ENCODE measurements at places on chromosomes 16 and 17.
A peak's percentile ranks its signal among the peaks of the same experiment; 100 is the strongest.

GRCh38 chr17:17474341-17474740, 2.5 kb upstream of the MED9 start:
- DNase-seq = no peak

DNA sequence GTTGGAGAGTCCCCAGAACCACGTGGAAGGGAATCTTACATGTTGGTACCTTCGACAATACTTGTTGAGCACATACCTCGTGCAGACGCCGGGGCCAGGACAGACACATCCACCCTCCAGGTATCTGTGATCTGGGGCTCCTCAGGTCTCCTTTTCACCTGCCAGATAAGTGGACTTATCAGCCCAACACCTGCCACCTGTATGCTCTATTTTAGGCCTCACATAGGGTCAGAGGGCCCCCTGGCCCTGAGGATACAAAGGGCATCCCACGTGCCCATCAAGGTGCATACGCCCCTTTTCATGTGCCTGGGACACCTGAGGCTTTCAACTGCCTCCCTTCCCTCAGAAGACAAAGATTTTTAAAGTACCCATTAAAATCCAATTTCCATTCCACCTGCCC, 212.7 kb downstream of the MRTFB start:
- DNase-seq = no peak

GRCh38 chr17:34825102-34825501, 136.2 kb downstream of the CCT6B start:
- DNase-seq = no peak

DNA sequence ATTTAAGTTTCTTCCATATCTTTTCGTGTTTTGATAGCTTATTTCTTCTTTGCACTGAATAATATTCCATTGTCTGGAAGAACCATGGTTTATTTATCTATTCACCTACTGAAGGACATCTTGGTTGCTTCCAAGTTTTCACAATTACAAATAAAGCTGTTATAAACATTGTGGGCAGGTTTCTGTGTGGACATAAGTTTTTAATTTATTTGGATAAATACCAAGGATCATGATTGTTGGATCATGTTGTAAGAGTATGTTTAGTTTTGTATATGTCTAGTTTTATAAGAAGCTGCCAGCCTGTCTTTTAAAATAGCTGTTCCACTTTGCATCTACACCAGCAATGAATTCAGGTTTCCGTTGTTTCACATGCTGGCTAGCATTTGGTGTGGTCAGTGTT, 339.4 kb downstream of the CDH11 start:
- DNase-seq = no peak

- no peak for DNase-seq
Measured at GRCh38 chr16:6957681-6958080, 375.0 kb upstream of the RBFOX1 start.

GRCh38 chr17:50845240-50846147, 10.1 kb downstream of the WFIKKN2 start:
- DNase-seq = peak; percentile 65

DNA sequence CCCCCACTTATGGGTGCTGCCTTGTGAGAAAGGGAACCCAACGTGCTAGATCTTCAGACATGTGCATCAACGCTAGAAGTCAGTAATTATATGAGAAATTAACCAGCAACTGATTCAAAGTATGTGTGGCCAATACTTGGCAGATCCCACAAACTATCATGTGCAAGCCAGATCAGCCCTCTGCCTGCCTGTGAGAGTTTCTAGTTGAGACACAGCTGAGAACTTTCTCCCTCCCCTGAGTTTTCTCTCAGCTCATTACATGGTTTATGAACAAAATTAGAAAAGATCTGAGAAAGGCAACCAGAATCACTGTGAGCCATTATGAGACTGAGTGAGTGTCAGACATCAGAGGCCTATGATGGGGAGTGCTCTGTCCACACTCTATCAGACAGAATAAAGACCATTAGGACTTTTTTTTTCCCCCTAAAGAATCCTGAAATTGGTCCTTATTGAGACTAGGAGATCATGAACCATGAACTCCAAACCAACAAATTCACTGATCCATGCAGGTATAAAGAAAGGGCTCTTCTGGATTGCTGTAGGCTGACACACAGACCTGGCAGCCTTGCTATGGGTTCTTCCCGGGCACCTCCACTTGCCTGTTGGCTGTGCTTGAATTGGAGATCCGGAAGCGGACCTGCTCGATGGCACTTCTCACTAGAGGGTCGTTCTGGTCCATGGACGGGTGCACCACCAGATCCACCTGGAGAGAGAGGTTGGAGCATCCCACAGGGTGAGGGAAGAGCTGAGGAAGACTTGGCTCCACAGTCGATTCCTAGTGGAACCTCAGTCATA, 51.5 kb downstream of the GTF3C1 start:
- no peak for DNase-seq

DNA sequence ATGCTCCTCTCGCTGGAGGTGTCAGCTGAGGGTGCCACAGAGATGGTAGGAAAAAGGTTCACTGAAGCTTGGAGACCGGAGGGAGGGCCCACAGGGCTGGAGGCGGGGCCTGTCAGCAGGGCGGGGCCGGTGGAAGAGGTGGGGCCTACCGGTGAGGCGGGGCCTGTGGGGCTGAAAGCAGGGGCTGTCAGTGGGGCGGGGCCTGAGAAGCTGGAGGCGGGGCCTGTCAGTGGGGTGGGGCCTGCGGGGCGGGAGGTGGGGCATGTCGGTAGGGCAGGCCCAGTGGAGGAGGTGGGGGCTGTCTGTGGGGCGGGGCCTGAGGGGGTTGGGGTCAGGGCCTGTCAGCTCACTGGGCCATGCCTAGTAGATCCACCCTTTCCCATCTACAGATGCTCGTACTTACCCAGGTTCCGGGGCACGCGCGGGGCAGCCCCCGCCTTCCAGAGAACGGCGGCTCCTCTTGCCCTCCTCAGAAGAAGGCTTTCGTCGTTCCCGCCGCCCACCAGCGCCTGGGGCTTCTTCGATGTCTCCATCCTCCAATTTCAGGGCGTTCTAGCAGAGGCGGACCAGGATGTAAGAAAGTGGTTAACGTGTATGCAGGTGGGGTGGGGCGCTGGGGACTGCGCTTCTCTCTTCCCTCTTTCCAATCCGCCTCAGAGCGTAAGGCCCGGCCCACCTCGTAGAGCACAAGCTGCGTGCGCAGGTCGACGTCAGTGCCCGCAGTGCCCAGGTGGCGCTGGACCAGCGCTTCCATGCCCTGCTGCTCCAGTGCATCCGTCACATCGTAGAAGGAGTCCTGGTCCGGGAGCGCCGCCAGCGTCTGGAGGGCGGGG, 9.8 kb downstream of the TMEM208 start:
- peak; percentile 55 for DNase-seq

DNA sequence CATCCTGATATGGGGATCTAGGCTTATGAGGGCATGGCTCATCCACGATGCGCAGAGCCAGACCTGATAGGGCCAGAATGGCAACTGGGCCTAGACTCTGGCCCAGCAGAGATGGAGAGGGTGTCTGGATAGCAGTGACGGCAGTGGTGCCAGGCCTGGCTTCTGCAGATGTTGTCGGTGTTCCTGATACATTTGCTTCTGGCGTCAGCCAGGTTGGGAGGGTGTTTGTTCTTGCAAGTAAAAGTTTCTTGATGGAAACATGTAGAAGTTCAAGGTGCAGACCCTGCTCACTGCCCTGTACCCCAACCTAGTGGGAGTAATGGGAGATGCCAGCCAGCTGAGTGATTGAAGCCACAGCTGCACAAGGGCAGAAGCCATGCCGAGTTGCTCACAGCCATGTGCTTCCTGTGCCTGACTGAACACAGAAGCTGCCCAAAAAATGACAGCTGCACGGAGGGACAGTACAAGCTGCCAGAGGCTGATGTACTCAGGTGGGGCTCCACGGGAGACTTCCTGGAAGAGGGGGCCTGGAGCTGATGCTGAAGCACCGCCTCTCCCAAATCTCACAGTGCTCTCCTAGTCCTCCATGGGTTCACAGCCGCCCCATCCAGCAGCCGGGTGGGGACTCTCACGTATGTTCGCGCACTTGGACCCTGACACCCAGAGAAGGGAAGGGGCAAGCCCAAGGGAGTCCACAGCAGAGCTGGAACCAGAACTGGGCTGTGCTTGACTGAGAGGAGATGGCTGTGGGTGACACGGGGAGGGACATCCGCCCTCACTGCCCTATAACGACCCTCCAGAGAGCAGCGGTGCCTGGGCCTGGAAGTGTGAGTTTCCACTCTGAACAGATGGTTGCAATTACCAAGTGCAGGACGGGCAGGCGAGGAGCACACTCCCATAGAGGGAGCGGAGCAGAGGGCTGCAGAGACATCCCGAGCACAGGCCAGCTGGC, 78.7 kb downstream of the N4BP1 start:
- peak; percentile 16 for DNase-seq

- DNase-seq = peak; percentile 76
Measured at GRCh38 chr17:56319531-56319930, 166.3 kb downstream of the ANKFN1 start.

DNA sequence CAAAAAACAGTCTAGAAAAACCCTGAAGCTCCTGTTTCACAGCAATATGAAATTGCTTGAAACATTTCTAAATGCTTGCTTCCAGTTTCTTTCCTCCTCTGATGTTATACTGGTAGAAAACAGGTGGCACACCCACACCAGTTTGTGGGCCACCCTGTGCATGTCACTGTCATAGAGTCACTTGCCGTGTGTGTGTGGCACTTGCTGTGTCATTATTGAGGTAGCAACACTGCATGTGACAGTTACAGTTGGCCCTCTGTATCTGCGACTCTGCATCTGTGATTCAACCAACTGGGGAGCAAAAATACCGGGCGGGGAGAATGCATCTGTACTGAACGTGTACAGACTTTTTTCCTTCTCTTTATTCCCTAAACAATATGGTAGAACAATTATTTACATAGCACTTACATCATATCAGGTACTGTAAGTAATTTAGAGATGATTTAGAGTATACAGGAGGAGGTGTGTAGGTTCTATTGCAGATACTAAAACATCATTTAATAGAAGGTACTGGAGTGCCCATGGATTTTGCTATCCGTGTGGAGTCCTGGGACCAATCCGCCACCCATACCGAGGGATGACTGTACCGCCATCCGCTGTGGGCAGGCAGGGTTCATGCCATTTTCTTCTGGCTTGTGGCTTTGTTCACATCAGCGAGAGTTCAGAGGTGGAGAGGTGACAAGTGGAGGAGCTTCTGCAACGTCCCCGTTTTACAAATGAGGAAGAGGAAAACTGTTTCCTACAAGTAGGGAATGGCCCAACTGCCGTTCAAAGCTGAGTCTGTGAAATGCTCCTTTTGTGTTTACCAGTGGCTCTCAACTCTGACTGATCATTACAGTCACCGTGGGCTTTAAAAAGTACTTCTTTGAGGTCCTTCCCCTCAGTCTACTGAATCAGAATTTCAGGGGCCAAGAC, 373.7 kb downstream of the SNX29 start:
- no peak for DNase-seq

- DNase-seq = no peak
Measured at GRCh38 chr17:54945231-54945630, 23.2 kb downstream of the COX11 start.

DNA sequence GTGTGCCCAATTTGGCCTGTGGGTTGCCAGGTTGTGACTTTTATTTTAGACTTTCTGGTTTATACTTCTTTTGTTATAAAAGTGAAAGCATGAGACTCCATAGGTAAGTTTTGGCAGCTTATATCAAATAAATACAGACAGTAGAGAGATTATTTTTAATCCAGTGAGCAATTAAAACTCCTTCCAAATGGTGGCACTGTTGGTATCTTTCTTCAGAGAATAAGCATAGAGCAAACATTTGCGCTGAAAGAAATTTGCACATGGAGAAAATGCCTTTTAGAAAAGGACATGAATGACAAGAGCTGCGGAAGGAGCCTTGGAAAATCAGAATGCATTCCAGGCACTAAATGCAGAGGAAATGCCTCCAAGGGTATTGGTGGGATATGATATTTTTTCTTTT, 46.1 kb upstream of the DNAJA2 start:
- no peak for DNase-seq

- DNase-seq = no peak
Measured at GRCh38 chr16:53105565-53105964, 50.8 kb downstream of the CHD9 start.

DNA sequence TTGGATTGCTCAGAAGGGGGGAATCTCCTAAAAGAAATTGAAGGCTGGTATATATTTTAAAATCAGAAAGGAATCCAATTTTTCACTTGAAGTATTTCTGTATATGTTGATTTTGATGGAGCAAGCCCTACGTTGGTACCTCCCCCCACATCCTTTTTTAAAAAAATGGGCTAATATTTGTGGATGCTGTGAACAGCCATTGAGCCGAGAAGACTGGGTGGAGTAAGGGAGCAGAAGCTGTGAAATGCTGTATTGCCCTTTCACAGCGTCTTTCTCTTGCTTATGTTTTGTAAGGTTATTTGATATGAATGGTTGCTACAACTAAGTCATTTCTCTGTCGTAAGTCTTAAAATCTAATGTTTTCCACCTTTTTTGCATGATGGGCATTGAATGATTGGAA, 2.3 kb downstream of the PAFAH1B1 start:
- peak; percentile 13 for DNase-seq

DNA sequence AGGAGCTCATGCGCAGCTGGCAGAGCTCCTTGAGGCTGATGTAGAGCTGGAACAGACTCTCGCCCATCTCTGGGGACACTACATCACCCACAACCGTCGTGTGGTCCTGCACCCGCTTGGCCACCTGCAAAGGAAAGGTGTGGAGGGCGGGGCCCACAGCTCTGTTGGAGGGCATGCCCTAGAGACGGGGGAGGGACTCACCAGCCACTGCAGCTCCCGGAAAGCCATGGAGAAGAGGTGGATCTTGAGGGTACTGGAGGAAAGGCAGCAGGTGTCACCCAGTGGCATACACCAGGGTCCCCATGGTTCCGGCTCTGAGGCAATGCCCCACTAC, 8.6 kb downstream of the UNC13D start:
- no peak for DNase-seq

DNA sequence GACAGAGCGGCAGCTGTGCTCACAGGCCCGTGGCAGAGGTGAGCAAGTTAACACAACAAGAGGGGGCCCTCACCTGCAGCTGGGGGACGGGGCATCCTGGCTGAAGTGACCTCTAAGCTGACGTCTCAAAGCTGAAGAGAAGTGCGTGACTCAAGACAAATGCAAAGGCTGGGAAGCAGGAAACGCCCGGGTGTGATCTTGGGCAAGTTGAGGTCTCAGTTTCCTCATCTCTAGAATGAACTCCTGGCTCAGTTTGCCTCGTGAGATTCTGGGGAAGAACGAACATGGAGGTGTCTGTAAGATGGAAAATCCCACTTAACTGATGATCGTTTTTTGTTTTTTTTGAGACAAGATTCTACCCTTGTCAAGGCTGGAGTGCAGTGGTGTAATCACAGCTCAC, 40.1 kb upstream of the C1QL1 start:
- no peak for DNase-seq

- DNase-seq = no peak
Measured at GRCh38 chr17:75487351-75488070, 27.8 kb downstream of the CASKIN2 start.

Data from EL (cell line).